GM23248 (cell line): ENCODE measurements at places on chromosomes 2 and 18.

DNA sequence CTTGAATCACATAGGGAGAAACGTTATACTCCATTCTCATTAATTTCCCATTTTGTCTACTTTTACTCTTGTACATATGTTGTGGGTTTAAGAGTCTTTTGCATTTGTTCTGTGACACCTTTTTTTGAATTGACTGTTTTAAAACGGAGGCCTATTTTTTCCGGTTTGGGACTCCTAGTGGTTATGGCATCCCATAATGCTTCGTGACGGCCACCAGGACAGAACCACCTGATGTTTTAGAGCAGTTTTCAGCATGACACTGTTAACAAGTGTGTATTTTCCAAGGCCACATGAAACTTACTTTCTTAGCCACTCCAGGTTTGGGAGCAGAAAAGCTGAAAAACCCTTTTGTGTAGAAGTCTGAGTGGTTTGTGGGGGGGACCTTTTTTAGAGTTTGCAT is 8.4 kb downstream of the SOX11 start:
- DNase-seq, result no peak

- DNase-seq, result peak; percentile 44
These were observed 265.2 kb downstream of the CCDC85A start for GRCh38 chr2:56449002-56449431.

GRCh38 chr2:68225119-68225632 is 27.2 kb downstream of the PPP3R1 start:
- peak; percentile 32 for DNase-seq

- DNase-seq, result peak; percentile 3
These were observed 223.3 kb downstream of the FBXO15 start for GRCh38 chr18:73924307-73924706.

DNA sequence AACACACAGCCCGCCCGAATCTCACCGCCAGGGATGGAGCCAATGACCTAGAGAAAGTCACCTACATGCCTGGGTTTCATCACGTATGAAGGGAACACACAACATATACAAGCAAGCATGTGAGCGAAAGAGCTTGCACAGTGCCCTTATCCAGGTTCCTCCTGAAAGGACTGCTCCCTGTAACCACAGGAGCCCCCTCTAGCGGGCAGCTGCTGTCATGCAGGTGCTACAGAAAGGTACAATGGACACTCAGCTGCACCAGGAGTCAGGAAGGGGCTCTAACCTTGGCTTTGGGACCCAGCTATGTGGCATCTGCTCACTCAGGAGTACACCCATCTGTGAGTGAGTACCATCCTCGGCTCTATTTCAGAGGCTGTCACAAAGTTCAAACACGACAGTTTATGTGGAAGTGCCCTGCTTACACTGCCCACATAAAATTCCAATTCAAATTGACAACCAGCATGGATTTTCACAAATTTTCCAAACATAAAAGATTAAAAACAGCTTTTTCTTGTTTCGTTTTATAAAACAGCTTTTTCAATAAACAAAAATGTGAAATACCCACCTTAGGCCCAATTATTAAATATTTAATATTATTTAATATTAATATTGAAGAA is 3.5 kb downstream of the NDUFA10 start:
- peak; percentile 68 for DNase-seq

- no peak for DNase-seq
These were observed 1009.9 kb upstream of the KLHL29 start for GRCh38 chr2:22375096-22375495.

DNA sequence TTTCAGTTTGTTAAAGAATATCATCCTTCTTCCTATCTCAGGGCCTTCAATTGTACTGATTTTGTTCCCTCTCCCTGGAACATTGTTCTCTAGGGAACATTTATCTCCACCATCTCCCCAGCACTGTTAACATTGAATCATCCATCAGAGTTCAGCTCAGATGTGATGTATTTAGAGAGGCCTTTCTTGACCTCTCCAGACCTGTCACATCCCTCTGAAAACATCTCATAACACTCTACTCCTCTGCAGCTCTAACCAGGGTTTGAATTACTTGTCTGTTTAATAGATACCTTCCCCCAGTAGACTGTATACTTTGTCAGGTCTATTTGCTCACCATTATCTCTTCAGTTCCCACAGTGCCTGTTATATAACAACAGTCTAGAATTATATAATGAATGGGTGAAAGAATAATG is 98.6 kb downstream of the GALNT1 start:
- no peak for DNase-seq

DNA sequence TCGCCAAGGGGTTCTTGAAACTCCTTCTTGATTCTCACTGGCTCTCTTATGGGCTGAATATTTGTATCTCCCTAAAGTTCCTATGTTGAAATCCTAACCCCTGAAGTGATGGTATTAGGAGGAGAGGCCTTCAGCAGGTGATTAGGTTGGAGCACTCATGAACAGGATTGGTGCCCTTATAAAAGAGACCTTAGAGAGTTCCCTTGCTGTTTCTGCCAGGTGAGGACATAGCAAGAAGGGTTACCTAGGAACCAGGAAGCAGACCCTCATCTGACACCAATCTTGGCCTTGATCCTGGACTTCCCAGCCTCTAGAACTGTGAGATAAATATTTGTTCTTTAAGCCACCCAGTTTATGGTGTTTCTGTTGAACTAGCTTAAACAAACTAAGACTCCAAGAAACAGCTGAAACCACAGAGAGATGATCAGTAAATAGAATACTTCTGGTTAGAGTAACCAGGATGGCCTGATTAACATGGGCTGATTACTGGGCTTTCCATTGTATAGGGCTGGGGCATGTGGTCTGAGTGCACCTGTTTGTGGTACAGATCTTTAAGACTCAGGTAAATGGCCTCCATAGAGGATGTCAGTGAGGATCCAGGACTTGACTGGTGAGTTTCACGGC is 7.7 kb upstream of the CDC42EP3 start:
- no peak for DNase-seq

DNA sequence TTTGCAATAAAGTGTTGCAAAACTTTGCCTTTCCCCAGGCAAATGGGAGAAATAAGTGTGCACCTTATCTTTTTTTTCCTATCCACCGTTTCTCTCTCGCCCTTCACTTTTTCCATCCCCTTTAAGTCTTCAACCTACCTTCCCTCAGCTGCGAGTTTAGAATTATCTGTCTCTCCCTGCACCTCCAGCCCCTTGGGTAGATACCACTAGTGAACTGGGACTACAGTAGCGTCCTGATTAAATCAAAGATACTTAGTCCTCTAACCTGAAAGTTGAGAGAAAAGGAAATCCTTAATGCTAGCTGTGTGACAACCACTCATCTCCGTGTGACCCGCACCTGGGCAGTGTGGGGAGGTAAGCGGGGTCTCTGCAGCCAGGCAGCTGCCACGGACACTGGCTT is 16.1 kb upstream of the PPP4R1 start:
- DNase-seq, result no peak

DNA sequence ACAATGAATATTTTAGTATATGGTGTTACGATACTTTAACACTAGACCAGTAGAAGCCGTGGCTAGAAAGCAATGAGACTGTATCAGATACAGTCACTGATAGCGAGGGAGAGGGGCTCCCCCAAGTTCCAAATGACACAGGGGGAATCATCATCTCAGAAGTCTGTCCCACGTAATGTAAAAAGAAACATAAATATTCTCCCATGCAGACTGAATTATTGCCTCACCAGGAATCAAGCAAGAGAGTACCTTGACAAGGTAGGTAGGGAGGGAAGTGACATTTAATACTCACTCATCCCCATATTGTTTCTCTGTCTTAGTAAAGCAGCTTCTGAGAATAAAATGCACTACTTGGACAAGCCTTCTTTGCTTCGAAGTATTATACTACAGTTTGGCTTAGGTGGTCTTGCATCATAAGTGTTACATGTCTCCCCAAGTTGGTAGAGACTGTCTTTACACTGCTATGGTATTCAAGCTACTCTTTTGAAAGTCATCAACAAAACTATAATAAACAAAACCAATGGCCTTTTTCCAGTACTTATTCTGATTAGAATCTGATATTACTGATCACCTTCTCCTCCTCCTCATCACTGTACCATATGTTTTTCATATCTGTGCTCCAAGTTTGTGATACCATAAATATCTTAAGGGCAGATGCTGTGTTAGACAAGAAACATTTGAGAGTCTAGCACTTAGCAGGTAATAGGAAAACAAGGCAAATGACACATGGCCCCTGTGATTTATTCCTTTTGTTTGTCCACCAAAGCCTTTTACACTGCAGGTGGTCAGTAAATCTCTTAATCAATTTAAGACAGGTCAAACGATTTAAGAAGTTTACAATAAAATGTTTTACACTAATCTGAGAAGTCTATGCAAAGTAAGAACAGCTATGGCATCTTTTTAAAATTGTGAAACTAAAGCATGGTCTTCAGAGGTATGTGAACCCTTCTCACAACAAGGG is 2.7 kb downstream of the LAPTM4A start:
- peak; percentile 42 for DNase-seq

DNA sequence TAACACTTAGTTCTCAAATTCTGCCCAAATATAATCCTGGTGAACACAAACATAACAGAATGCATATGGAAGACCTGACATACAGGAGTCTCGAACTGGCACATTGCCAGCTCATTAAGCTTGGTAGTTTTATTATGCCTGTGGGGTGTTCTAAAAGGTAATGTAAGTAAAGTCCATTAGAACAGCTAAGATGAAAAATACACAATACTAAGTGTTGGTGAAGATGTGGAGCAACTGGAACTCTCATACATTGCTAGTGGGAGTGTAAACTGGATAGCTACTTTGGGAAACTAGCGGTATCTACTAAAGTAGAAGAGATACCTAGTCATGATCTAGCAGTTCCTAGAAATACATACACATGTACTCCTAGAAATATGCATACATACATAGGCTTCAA is 24.3 kb upstream of the RAB10 start:
- no peak for DNase-seq

GRCh38 chr2:203826704-203827103 is 40.9 kb upstream of the CTLA4 start:
- no peak for DNase-seq

- no peak for DNase-seq
These were observed 197.4 kb downstream of the HAUS1 start for GRCh38 chr18:46301571-46301970.

GRCh38 chr2:143433251-143433650 is 304.0 kb downstream of the ARHGAP15 start:
- no peak for DNase-seq

- DNase-seq, result peak; percentile 73
These were observed 296.3 kb upstream of the KCNJ3 start for GRCh38 chr2:154402213-154402612.

- DNase-seq, result no peak
These were observed 141.9 kb downstream of the LCLAT1 start for GRCh38 chr2:30588994-30589393.

DNA sequence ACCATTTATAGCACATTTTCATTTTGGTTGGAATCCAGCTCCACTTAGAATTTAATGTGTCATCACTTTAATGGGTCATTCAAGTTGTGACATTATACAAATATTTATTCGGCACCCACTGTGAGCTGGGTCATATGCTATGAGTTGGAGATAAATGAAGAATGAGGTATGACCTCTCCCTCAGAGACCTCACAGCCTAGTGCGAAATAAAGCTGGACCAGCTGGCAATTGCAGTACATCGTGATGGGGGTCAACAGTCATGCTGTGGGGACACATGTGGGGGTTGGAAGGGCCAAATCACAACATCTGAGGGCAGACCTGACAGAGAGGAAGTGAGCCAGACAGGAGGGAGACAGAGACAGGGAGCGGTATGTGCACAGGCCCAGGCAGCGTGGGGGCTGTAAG is 175.4 kb downstream of the MAIP1 start:
- peak; percentile 7 for DNase-seq

- peak; percentile 62 for DNase-seq
These were observed 348.1 kb downstream of the CCDC85A start for GRCh38 chr2:56531668-56532420.

GRCh38 chr18:79214056-79214455 is 144.9 kb downstream of the ATP9B start:
- no peak for DNase-seq

DNA sequence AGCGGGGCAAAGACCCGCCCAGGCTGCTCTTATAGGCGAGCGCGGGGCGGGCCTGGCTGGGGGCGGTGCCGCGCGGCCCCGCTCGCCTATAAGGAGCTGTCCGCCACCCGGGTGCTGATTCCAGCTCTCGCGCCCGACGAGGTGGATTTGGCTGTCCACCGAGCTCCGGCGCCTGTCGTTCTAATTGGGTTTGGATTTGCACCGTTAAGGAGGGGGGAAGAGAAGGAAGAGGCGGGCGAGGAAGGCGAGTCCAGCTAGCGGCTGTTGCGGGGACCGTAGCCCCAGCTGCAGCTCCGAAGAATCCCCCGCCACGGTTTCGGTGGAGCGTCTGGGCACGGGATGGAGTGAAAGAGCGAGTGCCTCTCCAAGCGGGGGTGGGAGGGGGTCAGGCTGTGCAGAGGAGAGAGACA is at the start of gene CNTNAP5:
CNTNAP5 (plus strand) TSS at position 117 of the 410 bp plus-strand sequence. CDS start 364 bp downstream, outside the sequence.
- peak; percentile 57 for DNase-seq
